Right ventricle myocardium inferior (tissue), 1 donor: ENCODE measurements at places on chromosomes 11 and 22. TPM values are rescaled to one million over a fixed set of nuclear protein-coding genes. Genes with fewer than 3 reads are reported as not detected.

GRCh38 chr11:87491381-87491780 is 453.6 kb downstream of the TMEM135 start:
- no peak for DNase-seq

TIMP3 gene
- 288 TPM for total RNA-seq

SAA1 gene
- 7.8 TPM for total RNA-seq

GRCh38 chr11:34151166-34151565 is 45.7 kb downstream of the NAT10 start:
- no peak for DNase-seq

IL18 gene
- total RNA-seq = 1.8 TPM

GRCh38 chr22:46514592-46515207 is 22.7 kb downstream of the CELSR1 start:
- DNase-seq = no peak

DNA sequence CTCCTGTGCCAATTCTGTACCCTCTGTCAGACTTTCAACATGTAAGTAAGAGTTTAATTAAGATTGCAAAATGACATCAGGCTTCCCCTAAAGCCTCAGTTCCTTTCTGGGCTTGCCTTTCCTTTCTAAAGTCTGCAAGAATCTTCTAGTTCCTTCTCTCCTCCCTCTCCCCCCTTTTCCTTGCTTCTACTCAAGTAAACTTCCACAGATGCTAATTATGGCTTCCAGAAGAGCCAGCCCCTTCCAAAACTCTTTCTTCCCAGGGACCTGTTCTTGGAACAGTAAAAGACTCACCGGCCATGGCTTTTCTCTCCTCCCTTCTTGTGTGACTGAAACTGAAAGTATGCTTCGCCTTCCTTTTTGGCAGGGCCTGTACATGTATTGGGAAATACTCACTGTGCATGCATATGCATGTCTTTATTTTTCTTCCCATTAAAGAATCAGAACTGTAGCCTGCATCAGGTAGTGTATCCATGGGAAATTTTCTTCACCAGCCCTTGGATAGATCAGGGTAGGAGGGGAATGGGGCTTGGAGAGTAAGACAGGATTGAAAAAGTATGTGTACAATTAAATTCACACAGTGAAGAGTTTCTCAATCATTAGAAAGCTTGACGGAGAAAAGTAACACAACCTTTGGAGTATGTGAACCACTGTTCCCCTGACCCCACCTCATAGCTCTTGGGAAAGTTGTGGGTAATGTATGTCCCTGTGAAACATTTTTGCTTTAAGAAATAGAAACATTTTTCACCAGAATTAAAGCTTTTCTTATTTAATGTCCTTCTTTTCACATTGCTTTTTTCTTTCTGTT is at the start of gene CASP1:
TSS of gene CASP1 (minus strand) at position 332 of the 808 bp plus-strand sequence. CDS start at position 301, 31 bp downstream.
- DNase-seq = no peak

CREBZF gene
- 12.5 TPM for total RNA-seq
